ENCODE measurements at places on chromosomes 12 and 14.
A peak's percentile ranks its signal among the peaks of the same experiment; 100 is the strongest.

DNA sequence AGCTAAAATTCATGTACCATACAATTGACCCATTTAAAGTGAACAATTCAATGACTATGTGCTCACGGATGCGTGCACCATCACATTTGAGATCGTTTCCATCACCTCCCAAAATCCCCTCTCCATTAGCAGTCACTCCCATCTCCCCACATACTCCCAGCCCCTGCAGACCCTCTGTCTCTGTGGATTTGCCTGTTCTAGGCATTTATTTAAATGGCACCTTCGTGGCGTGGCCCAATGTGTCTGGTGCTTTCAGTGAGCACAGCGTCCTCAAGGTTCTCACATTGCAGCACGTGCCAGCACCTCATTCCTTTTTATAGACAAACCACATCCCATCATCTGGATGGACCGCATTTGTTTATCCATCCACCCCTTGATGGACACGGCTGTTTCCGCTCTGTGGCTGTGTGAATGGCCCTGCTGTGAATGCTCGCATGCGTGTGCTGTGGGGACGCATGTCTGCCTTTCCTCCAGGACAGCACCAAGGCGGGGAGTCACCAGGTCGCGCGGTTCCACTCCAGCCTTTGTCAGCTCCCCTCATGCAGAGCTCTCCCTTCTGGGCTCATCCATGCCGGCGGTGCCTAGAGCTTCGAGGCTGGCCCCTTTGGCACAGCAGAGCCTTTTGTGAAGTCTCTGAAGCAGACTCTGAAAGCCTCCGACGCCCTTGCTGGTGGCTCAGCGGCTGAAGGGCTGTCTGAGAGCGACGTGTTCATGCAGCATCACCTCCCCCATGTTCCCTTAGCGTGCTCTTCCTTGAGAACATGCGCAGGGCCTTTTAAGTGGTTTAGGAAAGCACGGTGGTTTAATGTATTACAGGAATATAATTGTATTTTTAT is 184.4 kb downstream of the KIF26A start:
- DNase-seq = no peak

- DNase-seq = no peak
Measured at GRCh38 chr12:122200541-122201175, 2.9 kb upstream of the B3GNT4 start.

DNA sequence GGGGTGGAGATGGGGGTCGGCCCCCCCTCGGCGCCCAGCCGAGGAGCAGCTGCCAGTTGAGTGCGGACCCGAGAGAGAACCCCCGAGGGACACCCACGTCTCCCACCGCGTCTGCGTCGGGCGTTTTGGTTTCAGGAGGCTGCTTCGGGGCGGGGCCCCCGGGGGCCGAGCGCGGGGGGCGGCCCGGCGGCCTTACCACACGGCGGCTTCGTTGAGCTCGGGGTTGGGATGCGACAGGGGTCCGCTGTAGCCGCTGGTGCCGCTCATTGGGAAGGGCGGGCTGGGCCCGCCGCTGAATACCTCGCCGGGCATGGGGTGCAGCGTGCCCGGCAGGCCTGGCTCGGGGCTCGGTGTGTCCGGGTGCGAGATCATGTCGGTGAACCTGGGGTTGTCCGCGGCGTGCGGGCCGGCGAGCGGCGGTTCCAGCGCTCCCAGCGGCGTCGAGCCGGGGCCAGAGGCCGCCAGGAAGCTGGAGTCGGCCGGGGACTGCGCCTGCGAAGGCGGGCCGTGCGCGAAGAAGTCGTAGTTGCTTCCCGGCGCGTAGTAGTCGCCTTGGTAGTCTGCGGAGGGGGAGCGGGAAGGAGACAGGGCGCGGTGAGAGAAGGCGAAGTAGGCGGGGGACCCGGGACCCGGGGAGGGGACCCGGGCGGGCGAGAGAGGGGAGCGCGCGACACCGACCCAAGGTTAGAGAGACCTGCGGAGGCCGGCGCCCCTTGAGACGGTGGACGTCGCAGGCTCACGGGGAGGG is 8.5 kb downstream of the LHX5 start:
- DNase-seq = no peak

- no peak for DNase-seq
Measured at GRCh38 chr14:23054000-23054811, 3.1 kb downstream of the CDH24 start.

- no peak for DNase-seq
Measured at GRCh38 chr12:14771651-14772137, 31.6 kb downstream of the WBP11 start.

GRCh38 chr12:57547288-57548012 is 458 bp upstream of the DCTN2 start:
- peak; percentile 95 for DNase-seq

DNA sequence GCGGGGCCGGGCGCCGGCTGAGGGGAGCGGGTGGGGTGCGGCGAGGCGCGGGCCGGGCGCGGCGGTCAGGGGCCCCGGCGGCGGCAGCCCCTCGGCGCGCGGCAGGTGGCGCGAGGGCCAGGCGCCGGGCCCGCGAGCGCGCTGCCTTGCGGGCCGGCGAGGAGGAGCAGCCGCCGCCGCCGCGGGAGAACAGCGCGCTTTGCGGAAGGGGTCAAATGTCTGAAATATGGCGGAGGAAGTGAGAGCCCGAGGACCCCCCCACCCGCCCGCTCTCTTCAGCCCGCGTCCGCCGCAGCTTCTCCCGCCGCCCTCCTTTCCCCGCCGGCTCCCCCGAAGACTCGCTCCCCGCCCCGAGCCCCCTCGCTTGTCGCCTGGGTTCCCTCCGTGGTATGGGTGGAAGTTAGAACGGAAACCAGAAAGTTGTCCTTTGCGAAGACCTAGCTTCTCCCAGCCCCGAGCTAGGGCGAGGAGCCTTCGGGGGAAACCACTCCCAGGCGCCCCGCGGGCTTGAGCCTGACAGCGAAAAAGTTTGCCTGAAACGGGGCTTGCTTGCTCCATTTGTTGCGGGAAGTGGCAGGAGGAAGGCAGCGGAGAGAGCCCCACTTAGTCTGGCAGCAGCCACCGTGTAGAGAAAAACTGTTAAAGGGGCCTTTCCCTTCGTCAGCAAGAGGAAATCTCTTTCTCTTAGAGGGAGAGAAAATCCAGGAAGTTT is 551 bp downstream of the RAP1B start:
- DNase-seq = peak; percentile 54

- no peak for DNase-seq
Measured at GRCh38 chr12:130621696-130622298, 94.3 kb downstream of the RIMBP2 start.

DNA sequence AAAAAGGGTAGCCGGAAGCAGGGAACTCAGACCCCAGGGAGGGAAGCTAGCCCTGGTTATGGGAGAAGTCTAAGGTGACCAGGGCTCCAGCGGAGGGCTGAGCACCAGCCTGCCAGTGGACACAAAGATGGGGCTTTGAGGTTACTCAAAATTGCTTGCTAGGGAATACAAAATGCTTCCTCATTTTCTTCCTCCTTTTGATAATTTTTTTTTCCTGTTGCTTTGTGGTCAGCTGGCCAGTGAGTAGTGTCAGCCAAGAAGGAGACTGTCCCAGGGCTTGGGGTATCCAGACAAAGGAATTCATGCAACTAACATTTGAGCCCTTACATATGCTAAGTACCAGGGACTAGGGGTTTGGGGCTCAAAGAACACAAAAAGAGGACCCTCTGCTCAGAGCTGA is 206.2 kb downstream of the PPM1H start:
- no peak for DNase-seq

GRCh38 chr12:90280033-90280432 is 571.4 kb upstream of the ATP2B1 start:
- DNase-seq = peak; percentile 69

Data from mammary epithelial cell (primary cell).